Stimulated activated CD4-positive, alpha-beta T cell treated with anti-CD3 and anti-CD28 coated beads, Interleukin-15, amount 100 ng/mL, for 1 hour (primary cell): ENCODE measurements at places on chromosomes 13 and 19.

DNA sequence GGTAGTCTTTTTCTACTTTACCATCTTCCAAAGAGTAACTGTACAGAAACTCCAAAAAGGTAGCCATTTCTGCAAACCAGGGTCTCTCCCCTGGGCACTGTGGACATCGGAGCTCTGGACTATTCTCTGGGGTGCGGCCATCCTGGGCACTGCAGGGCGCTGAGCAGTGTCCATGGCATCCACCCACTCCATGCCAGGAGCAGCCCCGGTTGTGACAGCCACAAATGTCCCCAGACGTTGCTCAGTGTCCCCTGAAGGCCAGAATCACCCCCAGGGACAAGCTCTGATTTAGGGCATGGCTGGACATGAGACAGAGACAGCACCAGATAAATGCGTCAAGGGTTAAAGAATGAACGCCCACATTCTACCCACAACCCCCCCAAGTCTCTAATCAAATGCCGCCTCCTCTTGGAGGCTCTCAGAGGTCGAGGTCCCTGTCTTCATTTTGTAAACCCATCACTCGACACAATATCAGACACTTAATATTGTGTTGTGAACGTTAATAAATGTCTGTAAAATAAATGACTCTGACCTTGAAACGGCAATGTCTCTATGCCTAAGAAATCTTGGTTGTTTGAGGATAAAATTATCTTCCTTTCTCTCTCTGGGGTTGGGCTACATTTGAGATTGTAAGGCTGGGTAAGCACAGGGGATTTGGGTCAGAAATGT lies 8.9 kb downstream of the GNG7 start:
- no peak for DNase-seq

DNA sequence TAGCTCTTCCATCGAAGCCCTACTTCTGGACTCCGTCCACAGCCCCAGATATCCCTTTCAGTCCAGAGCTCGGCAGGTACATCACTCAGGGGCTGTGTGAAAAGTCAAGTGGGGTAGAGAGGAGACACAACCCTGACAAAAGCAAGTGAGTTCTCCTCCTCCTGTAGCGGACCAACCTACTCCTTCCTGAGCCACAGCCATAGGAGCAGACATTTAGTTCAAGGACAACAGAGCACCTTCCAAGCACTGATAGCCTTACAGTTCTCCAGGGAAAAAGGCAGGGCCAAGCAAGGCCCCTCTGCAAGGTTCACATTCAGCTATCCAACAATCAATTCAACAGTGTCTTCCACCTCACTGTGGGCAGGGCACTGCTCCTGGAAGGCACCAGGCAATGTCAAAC lies 89.0 kb downstream of the FGF14 start:
- DNase-seq: no peak

DNA sequence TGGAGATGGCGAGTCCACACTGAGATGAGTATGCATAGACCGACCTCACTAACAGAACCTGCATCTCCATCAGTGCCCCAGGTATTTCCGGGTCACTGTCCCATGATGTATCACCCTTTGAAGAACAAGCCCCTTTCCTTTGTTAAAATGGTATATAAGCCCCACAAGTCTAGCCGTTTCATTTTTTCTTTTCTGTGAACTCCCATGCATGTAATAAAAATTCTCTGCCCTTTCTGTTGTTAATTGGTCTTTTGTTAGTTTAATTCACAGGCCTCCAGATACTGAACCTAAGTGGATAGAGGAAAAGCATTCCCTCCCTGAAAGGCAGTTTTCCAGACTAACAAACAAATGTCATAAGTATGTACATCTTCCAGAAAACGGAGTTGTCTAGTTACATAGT lies 15.0 kb upstream of the CD177 start:
- DNase-seq: no peak

DNA sequence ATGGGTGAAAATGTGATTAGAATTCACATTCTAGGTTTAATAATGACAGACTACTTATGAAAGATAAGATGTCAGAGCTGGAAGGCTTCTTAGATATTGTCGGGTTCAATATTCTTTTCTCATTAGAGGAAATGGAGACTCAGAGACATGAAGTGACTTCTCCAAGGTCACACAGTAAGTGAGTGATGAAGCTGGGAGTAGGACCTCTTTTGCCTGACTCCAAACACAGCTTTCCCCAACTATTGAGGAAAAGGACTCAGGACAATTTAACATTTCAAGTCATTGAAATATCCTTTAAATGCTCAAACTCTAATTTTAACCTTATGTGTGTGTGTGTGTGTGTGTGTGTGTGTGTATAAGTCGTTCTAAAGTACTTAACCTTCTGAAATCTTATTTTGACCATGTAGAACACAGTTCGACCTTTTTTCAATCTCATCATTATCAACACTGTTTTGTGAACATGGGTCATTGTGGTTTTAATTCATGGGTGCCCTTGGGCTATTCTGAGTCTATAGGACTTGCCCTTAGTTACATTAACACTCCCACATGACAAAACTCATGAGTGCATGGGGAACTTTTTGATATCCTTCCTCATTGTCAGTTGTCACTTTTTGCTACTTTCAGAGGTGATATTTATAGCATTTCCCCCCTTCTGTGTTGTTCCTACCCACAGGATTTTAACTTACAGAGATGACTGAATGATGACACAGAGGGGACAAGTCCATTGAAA lies 53.0 kb downstream of the LRCH1 start:
- no peak for DNase-seq

GRCh38 chr19:8815780-8816179 lies 16.3 kb downstream of the ZNF558 start:
- DNase-seq: no peak

GRCh38 chr13:43520351-43520750 lies 266.4 kb downstream of the ENOX1 start:
- no peak for DNase-seq

GRCh38 chr19:7527516-7528191 lies 5.2 kb downstream of the MCOLN1 start:
- DNase-seq: no peak

- no peak for DNase-seq
These were observed 8.5 kb downstream of the PGLS start for GRCh38 chr19:17519967-17520366.

GRCh38 chr19:18253716-18254115 lies 20.5 kb downstream of the IQCN start:
- DNase-seq: no peak
